ENCODE measurements at places on chromosomes 3 and 15.
A peak's percentile ranks its signal among the peaks of the same experiment; 100 is the strongest.

- no peaks in the 10 kb centered on the region for H3K4me1 ChIP-seq
- no peaks in the 10 kb centered on the region for H3K36me3 ChIP-seq
- H3K27ac ChIP-seq = no peak overlapping the region
- H3K4me3 ChIP-seq = no peak overlapping the region
Observed at GRCh38 chr3:113594066-113594465, 61.7 kb downstream of the SIDT1 start.

GRCh38 chr3:191460360-191460759 is 603 bp upstream of the PYDC2 start:
- H3K27ac ChIP-seq = no peak overlapping the region
- no peaks in the 10 kb centered on the region for H3K4me1 ChIP-seq

GRCh38 chr15:60651101-60651500 is 172.2 kb upstream of the ICE2 start:
- no peaks in the 10 kb centered on the region for H3K36me3 ChIP-seq
- no peak overlapping the region for H3K4me3 ChIP-seq
- no peaks in the 10 kb centered on the region for H3K27me3 ChIP-seq
- DNase-seq = no peak
- peaks cover 59% of the 10 kb centered on the region for H3K4me1 ChIP-seq

GRCh38 chr15:58243070-58243469 is 104.9 kb downstream of the AQP9 start:
- no peaks in the 10 kb centered on the region for H3K27me3 ChIP-seq
- DNase-seq = no peak
- H3K4me3 ChIP-seq = no peak overlapping the region
- peaks cover 45% of the 10 kb centered on the region for H3K4me1 ChIP-seq
- H3K27ac ChIP-seq = no peak overlapping the region

DNA sequence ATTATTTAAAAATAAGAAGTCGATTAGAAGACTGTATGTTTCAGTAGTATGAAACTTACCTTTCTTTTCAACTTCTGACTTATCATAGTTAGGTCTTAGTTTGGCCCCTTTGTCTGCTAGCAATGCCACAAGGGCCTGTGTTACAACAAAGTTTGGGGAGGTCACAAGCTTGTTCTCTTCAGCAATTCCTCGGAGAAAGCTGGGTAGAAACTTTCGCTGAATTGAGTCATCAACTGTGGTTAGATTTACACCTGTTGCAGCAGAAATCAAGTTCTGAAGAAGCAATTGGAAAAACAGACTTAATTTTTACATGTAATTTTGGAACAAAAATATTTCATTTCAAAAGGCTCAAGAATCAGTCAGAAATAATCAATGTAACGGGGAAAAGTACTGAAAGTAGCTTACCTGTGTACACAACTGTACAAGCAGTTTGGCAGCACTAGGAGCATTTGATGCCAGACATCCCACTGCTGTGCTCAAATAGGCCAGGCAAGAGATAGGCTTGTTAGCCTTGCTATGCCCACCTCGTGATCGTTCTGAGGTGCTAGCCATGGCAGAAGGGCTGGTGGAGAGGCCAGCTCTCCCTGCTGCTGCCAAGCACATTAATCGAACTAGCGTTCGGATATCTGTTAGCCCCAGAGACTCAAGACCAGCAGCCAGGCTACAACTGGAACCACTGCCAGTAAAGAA is 58.6 kb downstream of the FBXL22 start:
- no peaks in the 10 kb centered on the region for H3K4me1 ChIP-seq
- no peak for DNase-seq
- H3K27ac ChIP-seq = no peak overlapping the region
- no peaks in the 10 kb centered on the region for H3K27me3 ChIP-seq
- H3K4me3 ChIP-seq = no peak overlapping the region

DNA sequence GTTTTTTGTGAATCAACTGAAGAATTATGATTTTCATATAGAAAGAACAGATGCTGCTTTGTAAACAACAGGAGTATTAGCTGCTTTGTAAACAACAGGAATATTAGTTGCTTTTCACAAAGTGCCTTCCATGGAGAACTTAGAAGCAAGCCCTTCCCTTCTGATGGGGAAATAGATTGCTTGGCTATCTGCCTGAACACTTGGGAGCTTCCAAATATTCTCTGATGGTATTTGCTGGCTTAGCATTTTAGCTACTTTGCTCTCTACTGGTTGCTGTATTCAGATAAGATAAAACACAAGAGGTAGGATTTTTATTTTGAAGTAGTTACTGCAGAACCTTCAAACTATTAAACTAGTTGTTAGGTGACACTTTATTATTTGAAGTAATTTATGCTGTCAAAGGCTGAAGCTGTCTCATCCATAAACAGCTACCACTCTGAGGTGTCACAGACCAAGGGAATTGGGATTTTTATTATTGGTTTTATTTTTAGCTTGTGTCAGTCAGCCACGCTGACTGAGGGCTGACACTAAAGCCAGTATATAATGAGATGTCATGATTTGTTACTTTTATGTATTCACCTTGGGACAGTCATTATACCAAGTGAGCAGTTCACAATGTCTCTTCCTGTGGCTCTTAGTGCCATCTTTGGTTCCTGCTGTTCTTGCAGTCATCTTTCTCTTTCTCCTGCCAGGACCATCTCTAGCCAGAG is 50.0 kb downstream of the ZIC1 start:
- H3K27ac ChIP-seq = no peak overlapping the region
- H3K27me3 ChIP-seq = no peaks in the 10 kb centered on the region
- no peak overlapping the region for H3K4me3 ChIP-seq
- no peaks in the 10 kb centered on the region for H3K36me3 ChIP-seq
- DNase-seq = no peak

- no peak overlapping the region for H3K27ac ChIP-seq
- H3K4me1 ChIP-seq = no peaks in the 10 kb centered on the region
- no peak for DNase-seq
Observed at GRCh38 chr3:87333393-87333892, 57.1 kb upstream of the POU1F1 start.

- H3K4me3 ChIP-seq = no peak overlapping the region
- no peaks in the 10 kb centered on the region for H3K36me3 ChIP-seq
- H3K27me3 ChIP-seq = no peaks in the 10 kb centered on the region
Observed at GRCh38 chr3:194910414-194910984, 224.8 kb downstream of the FAM43A start.

- H3K4me3 ChIP-seq = no peak overlapping the region
- H3K27ac ChIP-seq = no peak overlapping the region
- DNase-seq = no peak
- no peaks in the 10 kb centered on the region for H3K27me3 ChIP-seq
- H3K4me1 ChIP-seq = no peaks in the 10 kb centered on the region
- H3K36me3 ChIP-seq = no peaks in the 10 kb centered on the region
Observed at GRCh38 chr15:52052066-52052935, 33.3 kb downstream of the MAPK6 start.

DNA sequence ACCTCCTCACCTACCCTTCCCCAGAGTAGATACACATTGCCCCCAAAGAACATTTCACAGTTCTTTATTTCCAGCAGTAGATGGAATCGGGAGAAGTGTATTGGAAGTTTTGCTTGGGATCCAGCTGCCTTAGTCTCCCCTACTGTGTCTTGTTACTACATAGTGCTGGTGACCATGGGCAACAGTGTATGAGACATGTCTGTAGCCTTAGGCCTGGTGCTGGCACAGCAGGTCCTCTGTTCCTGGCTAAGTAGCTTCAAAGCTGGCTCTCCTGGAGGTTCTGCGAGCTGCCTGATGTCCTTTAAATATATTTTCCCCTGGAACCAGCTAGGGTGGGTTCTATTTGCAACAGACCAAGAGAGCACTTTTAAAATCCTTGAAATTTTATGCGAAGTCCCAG is 174.7 kb downstream of the THSD4 start:
- H3K4me1 ChIP-seq = no peaks in the 10 kb centered on the region
- H3K36me3 ChIP-seq = no peaks in the 10 kb centered on the region
- no peak for DNase-seq
- no peak overlapping the region for H3K4me3 ChIP-seq
- H3K27me3 ChIP-seq = no peaks in the 10 kb centered on the region

DNA sequence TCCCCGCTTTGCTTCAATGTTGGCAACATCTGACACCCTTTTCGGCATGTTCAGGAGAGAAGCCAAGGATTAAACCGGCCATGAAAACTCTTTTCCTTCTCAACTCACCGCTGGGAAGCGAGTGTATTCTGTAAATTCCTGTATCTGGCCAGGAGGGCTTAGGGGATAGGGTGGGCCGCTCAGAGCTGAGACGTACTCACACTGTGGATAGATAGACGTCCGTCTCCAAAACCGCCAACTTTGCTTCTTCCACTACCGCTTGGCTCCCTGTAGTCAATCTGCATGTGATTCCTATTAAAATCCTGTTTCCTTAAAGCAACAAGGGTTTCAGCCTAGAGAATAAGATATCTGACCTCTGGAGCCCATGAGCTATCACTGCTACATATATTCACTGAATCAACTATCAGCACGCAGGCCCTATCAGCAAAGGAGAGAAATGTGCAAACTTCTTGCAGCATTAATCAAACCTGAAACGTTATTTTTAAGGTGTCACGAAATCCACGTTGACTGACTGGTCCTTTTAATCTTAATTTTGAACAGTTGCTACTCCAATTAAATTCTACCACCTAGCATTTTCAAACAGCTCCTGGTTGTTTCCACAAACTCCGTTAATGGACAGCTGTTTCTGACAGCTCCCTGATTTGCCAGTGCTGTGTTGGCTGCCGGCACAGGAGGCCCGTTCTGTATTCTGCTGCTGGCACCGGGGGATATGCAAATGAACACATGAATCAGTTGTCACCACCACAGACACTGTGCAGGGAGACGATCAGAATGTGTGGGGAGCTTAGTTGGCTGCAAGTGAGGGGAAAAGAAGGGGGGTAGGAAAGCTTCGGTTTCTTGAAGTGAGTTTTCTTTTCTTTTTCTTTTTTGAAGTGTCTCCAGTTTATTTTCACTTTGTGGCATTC is 438.9 kb upstream of the ARRDC4 start:
- H3K4me3 ChIP-seq = peak overlapping the region; percentile 50
- H3K27me3 ChIP-seq = no peaks in the 10 kb centered on the region
- H3K4me1 ChIP-seq = peaks cover 12% of the 10 kb centered on the region
- H3K27ac ChIP-seq = peak overlapping the region; percentile 71
- no peaks in the 10 kb centered on the region for H3K36me3 ChIP-seq
- peak; percentile 63 for DNase-seq

GRCh38 chr3:156787926-156788663 is 38.1 kb upstream of the LEKR1 start:
- no peak for DNase-seq
- H3K4me1 ChIP-seq = no peaks in the 10 kb centered on the region
- H3K36me3 ChIP-seq = no peaks in the 10 kb centered on the region
- no peak overlapping the region for H3K4me3 ChIP-seq

DNA sequence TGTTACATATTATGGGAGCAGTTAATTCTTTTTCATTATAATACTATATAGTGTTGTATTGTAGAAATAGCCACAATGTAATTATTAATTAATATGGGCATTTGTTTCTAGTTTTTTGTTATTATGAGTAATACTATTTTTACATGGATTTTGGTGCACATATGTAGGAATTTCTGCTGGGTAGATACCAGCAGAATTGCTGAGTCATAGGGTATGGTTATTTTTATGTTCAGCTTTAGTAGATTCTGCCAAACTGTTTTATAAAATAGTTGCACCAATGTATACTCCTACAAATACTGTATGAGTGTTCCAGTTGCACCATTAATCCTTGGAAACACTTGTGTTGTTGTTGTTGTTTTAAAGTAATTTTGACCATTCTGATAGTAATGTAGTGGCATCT is 91.5 kb downstream of the SH3GL3 start:
- no peaks in the 10 kb centered on the region for H3K4me1 ChIP-seq
- H3K27ac ChIP-seq = no peak overlapping the region
- no peak for DNase-seq
- H3K27me3 ChIP-seq = no peaks in the 10 kb centered on the region
- no peaks in the 10 kb centered on the region for H3K36me3 ChIP-seq
- H3K4me3 ChIP-seq = no peak overlapping the region

DNA sequence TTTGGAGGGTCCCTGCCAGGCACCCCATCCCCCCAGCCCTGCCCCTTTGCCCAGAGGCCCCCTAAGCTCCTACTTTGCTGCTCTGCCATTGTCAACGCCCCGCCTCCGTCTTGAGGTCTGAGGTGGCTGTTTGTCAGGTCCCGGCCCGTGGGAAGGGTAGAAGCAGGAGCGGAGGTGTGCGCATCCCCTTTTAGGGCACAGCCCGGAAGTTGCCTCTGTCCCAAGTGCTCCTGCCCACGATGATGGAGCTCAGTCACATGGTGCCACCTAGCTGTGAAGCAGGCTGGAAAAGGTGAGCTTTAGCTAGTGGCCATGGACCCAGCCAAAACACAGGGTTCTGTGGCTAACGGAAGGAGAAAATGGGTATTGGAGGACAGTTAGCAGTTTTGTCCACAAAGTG is 28.5 kb upstream of the LCTL start:
- H3K4me3 ChIP-seq = no peak overlapping the region
- no peak overlapping the region for H3K27ac ChIP-seq
- H3K4me1 ChIP-seq = no peaks in the 10 kb centered on the region
- no peaks in the 10 kb centered on the region for H3K27me3 ChIP-seq
- H3K36me3 ChIP-seq = no peaks in the 10 kb centered on the region
- DNase-seq = no peak

- H3K27ac ChIP-seq = no peak overlapping the region
- H3K4me1 ChIP-seq = no peaks in the 10 kb centered on the region
- H3K4me3 ChIP-seq = no peak overlapping the region
- no peaks in the 10 kb centered on the region for H3K27me3 ChIP-seq
- no peak for DNase-seq
Observed at GRCh38 chr3:130692455-130692854, 54.2 kb downstream of the PIK3R4 start.

DNA sequence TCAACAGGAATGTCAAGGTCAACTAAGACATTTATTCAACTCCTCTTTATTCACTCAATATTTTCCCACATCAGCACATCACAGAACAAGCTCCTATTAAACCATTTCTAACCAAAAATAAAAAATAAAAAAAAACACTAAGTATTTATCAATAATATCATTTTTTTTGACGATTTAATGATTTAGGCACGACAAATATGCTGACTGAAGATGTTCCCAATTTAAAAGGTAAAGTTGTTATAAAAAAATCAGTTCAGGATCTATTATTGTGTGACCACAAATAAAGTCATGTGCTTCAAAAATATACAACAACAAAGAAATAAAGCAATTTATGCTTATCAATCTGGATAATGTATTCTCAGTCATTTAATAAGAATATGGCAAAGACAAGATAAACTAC is 16.2 kb downstream of the DPH6 start:
- H3K4me1 ChIP-seq = no peaks in the 10 kb centered on the region
- H3K4me3 ChIP-seq = no peak overlapping the region
- no peaks in the 10 kb centered on the region for H3K36me3 ChIP-seq
- DNase-seq = no peak

GRCh38 chr3:65033576-65033975 is 345.8 kb upstream of the ADAMTS9 start:
- no peaks in the 10 kb centered on the region for H3K36me3 ChIP-seq
- H3K27me3 ChIP-seq = no peaks in the 10 kb centered on the region
- no peak overlapping the region for H3K4me3 ChIP-seq
- no peaks in the 10 kb centered on the region for H3K4me1 ChIP-seq
- DNase-seq = no peak

Data from gastrocnemius medialis (tissue), 4 donors.